ENCODE measurements at places on chromosomes 11 and 22. TPM values are rescaled to one million over a fixed set of nuclear protein-coding genes. Genes with fewer than 3 reads are reported as not detected.

SLC22A12 gene
- not detected for total RNA-seq

SLC22A25 gene
- not detected for total RNA-seq

DNA sequence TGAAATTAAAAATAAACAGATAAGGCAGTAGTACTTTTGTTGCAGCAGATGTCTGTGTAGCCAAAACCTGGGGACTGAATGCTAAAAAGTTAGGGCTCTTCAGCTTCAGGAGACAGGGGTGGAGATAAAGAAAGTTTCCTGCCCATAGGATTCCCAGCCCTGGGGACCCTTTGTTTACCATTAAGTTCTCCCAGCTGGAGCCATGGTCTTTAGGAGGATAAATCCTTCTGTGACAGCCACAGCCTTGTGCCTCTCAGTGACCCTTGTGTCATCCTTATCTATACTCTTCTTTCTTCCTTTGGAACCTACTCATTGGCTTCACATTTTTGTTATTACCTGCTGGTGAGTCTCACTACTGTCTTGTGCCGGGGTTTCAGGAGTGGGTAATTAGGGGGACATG is at the start of gene OR51M1:
Gene OR51M1 (plus strand): TSS at position 237 of the 400 bp plus-strand sequence. CDS start 5,587 bp downstream, outside the sequence.
- H3K27me3 ChIP-seq = peaks cover 2% of the 10 kb centered on the region
- H3K36me3 ChIP-seq = no peaks in the 10 kb centered on the region
- no peak within 1 kb of the TSS for H3K4me3 ChIP-seq
- H3K27ac ChIP-seq = no peak within 1 kb of the TSS

- no peaks in the 10 kb centered on the region for H3K4me1 ChIP-seq
- no peaks in the 10 kb centered on the region for H3K27me3 ChIP-seq
- H3K4me3 ChIP-seq = no peak overlapping the region
- no peaks in the 10 kb centered on the region for H3K36me3 ChIP-seq
- no peak overlapping the region for H3K27ac ChIP-seq
Observed at GRCh38 chr11:126444072-126444471, 88.6 kb downstream of the ST3GAL4 start.

CNGA4 gene
- total RNA-seq = not detected

DNA sequence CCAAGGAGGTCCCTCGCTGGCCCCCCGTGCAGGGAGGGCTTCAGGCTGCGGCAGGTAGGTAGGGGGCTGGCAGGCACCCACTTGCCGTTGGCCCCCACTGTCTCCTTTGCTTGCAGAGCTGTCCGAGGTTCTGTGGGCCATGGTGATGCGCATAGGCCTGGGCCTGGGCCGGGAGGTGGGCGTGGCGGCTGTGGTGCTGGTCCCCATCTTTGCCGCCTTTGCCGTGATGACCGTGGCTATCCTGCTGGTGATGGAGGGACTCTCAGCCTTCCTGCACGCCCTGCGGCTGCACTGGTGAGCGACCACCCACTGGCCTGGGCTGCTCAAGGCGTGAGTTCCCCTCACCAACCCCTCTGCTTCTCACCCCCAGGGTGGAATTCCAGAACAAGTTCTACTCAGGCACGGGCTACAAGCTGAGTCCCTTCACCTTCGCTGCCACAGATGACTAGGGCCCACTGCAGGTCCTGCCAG is 11.6 kb downstream of the TCIRG1 start:
- no peaks in the 10 kb centered on the region for H3K4me1 ChIP-seq
- no peak for DNase-seq
- H3K36me3 ChIP-seq = peaks cover 41% of the 10 kb centered on the region
- no peak overlapping the region for H3K27ac ChIP-seq
- no peaks in the 10 kb centered on the region for H3K27me3 ChIP-seq

- H3K4me1 ChIP-seq = no peaks in the 10 kb centered on the region
- no peak for DNase-seq
- H3K36me3 ChIP-seq = no peaks in the 10 kb centered on the region
- H3K27ac ChIP-seq = no peak overlapping the region
Observed at GRCh38 chr22:33247758-33248157, 189.6 kb upstream of the SYN3 start.

Measured in endothelial cell of umbilical vein (primary cell).